T-helper 17 cell (primary cell): ENCODE measurements at places on chromosomes 6 and 20. TPM values are rescaled to one million over a fixed set of nuclear protein-coding genes. Genes with fewer than 3 reads are reported as not detected.

DNA sequence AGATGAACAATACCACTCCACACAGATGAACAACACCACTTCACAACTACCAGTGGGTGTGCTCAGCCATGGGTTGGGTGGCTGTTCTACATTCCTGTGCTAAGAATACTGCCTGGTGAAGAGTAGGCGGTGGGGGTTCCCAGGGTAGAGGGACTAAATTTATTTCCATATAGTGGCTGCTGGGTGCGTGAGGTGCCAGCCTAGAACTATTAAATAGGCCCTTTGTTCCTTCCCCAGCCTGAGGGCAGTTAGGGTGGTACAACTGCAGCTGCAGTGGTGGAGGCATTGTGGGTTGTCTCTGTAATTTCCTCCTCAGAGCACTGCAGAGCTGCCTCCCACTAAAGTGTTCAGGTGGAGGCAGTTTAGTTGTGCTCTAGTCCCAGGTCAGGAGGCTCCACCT is 618.4 kb downstream of the MMUT start:
- no peak for DNase-seq

DNA sequence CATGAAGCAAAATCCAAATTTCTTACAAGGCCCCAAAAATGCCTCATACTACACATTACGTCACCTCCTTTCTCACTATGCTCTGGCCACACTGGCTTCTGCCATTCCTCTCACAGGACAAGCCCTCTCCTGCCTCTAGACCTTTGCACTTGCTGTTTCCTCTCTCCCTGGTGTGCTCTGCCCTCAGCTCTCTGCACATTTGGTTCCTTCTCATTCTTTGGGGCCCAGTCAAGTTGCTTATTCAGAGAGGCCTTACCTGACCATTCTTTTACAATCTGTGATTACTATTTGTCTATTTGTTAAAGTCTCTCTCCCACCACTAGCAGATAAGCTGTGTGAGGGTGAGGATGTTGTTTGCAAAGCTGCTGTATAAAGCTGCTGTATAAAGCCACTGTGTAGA is 15.4 kb upstream of the GSTA4 start:
- no peak for DNase-seq

- no peak for DNase-seq
Measured at GRCh38 chr6:109916759-109917158, 61.4 kb upstream of the GPR6 start.

DNA sequence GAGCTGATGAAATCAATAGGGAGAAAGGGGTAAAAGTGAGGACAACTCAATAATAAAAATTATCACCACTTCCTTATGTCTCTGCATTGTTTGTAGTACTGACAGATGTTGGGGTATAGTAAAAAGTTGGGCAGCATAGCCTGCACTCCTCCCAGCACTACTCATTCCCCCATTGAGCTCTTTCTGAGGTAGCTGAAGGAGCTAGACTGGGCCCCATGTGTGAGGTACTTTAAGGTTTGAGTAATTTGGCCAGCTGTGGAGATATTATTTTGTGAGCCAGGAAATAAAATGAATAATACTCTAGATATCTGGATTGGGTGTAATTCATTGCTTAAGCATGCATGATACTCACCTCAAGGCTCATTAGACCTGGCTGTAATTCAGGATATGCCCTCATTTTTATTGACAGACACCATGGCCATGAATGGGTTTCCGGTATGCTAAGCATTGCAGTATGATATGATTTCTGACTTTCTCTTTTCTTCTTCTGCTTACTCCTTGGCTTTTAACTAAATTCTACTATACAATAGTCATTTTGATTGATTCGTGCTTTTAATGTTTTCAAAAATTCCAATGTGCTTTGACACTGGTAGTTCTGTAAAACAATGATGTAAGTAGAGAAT is 283.9 kb upstream of the RIMS1 start:
- DNase-seq = no peak

DNA sequence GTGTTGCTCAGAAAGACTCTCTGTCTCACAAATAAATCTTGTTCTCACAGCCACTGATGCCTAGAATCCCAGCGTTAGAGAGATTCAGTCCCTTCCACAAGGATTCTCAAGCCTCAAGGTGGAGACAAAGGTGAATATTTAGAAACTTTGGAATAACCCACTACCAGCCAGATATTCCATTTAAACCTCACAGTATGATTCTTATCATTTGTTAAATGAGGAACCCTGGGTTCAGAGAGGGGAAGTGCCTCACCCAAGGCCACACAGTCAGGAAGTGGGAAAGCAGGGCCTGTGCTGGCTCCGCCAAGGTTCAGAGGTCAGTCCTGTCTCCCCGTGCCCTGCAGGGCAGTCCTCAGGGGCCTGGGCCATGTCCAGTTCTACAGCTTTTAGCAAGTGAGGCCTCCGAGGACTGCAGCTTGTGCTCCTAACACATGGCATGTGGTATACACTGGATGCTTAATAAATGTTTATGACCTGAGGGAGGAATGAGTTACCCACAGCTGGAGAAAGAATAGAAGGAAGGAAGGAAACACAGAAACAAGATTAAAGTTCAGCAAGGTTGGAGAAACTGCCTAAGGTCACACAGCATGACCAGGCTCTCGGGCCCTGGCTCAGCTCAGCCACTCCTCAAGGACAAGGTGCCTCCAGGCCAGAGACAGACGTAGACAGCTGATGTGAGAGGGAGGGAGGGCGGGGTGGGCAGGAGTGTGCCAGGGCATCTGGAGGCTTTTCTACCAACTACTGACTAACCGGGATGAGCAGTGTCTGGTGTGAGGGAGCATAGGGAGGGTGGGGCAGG is 3.9 kb upstream of the TGM2 start:
- DNase-seq = no peak

GRCh38 chr6:116359131-116359530 is 11.6 kb upstream of the DSE start:
- no peak for DNase-seq

DNA sequence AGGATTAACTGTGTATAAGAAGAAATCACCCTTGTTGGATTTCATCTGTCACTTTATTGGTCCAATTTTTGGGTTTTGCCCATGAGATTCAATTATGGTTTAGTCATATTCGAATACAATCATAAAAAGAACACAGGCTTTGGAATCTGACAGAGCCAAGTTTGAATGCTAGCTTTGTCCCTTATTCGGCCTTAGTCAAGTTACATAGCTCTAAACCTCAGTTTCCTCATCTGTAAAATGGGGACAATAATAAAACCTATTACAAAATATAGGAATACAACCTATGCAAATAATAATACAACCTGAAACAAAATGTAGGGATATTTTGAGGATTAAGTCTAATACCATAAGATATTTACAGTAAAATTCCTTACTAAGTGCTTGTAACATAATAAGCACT is 57.7 kb downstream of the PRPH2 start:
- DNase-seq = no peak

GRCh38 chr6:22124756-22125155 is 172.1 kb downstream of the PRL start:
- no peak for DNase-seq

DNA sequence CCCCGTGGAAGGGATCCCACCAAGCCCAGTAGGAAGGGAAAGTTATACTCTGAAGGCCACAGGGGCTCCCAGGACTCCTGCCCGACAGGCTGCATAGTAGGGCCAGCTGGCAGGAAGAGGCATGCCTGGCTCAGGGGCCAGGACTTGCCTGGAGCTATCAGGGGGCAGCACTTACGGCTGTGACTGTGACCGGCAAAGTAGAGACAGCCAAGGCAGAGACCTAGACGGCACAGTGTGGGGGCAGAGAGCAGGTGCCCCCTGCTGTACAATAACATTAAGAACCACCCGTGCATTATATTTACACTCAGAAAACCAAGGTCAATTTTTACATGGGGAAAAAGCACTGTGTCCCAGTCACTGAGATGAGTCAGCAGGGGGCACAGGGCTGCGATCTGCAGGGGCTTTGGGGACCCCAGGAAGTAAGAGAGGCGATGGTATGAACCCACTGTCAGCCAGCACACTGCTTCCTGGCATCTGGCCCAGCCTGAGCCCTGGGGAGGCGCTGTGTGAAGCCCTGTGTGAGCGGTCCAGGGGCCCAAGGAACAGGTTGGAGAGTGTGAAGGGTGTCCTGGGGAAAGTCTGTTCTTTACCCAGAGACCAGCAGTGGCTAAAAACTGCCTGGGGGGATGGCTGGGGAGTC is 9.9 kb downstream of the CCDC167 start:
- DNase-seq = peak; percentile 34

APOBEC2 gene
- not detected for total RNA-seq

C20orf202 gene
- total RNA-seq = 0.68 TPM

TNFRSF6B gene
- not detected for total RNA-seq

SCGN gene
- not detected for total RNA-seq

RIPOR3 gene
- total RNA-seq = 2.1 TPM

LRRC1 gene
- 4.0 TPM for total RNA-seq

SAPCD1 gene
- 4.2 TPM for total RNA-seq
